ENCODE measurements at places on chromosomes 1 and 21.

DNA sequence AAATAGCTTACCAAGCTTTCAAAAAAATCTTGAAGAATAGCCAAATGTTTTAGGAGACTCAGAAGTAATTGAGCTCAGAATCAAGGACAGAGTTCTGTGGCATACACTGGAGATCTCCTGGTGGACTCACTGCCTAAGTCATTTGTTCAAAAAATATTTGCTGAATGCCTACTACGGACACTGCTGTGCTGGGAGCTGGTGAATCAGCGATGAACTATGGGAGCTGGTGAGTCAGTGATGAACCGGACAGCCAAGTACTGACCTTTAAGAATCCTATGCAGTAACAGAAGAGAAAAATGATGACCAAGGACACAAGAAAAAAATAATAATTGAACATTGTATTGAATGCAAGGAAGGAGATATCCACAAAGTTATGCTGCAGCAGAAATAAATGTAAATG lies 717.9 kb upstream of the CXADR start:
- DNase-seq = no peak

DNA sequence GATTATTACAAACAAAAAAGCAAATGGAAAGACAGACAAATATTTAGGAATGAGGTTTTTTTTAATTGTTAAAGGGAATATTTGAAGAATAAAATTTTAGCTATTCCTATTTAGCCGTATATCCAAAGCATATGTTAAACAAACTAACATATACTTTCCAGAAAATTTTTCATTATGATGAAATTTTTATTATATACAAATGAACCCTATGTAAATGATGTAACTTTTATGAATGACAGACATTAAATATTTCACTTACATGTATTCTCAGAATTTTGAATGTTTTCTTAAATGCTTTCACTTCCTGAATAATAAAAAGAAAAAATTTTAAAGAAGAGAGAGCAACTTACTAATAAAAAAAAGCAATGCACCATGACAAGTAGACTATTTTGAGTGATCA lies 15.8 kb downstream of the LHX9 start:
- DNase-seq = no peak

- no peak for DNase-seq
Observed at GRCh38 chr21:15631342-15631741, 98.4 kb upstream of the USP25 start.

DNA sequence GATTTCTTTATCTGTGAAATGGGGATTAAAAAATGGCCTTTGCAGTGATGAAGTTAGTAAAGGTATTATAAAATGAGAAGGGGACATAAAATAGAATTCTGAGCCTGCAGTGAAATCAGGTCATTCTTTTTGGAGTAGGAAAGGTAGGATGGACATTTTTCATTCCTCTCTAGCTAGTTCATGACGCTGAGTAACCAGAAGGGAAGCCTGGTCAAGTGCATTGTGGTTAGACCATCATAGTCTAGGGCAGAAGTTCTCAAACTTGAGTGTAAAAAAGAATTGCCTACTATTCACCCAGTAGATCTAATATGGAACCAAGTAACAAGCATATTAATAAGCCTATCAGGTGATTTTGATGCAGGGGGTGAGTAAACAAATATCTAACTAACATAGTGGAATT lies 50.8 kb downstream of the TGFB2 start:
- no peak for DNase-seq

GRCh38 chr1:18661404-18662285 lies 31.0 kb downstream of the PAX7 start:
- DNase-seq = no peak

GRCh38 chr1:29688471-29689365 lies 452.4 kb downstream of the PTPRU start:
- no peak for DNase-seq
